Astrocyte of the cerebellum (primary cell): ENCODE measurements at places on chromosomes 7 and 10.

DNA sequence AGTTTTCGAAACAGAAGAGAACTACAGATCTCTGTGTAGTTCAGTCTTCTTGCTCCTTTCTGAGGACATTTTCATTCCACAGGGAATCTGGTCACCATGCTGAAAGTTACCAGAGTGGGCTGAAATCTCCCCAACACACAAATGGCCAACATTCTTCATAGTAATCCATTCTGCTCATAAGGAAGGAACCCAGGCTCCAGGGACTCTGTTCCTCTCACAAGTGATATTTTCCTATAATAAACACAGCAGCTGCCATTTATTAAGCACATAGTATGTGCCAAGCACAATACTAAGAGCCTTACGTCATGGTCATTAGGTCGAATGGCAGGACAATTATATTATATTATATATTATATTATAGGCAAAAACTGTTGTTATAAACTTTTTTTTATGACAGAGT lies 109.8 kb downstream of the RAB11FIP2 start:
- DNase-seq = no peak

DNA sequence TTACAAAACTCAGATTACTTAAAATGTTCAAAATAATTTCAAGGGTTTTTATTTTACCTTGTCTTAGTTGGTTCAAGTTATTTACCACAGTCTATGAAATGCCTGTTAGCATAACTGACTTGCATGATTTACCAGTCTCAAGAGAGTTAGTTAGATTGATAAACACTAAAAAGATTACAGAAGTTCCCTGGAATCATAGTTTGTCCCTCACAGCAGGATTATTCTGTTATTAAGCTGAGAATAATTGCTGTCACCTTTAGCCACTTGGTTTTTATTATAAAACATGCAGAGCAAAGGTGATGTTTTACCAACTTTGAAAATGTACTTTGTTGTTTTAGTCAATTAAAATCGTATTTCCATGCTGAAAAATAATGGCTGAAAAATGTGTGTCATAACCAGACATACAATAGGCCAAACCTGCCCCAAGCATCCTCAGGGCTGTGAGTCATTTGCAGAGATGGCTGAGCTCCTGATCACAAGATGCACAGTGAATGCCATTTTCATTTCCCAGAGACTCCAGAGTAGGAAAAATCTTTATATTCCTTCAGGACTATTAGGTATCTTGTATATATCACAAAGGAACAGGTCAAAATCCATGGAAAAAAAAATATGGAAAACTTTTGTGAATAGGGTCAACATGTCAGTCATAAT lies 87.8 kb upstream of the DKK1 start:
- DNase-seq = peak; percentile 38

- DNase-seq = no peak
Observed at GRCh38 chr10:114974625-114975024, 36.6 kb downstream of the TRUB1 start.

- DNase-seq = no peak
Observed at GRCh38 chr7:115689941-115690340, 340.6 kb downstream of the TFEC start.

GRCh38 chr7:30281791-30282190 lies 2.6 kb upstream of the ZNRF2 start:
- no peak for DNase-seq

DNA sequence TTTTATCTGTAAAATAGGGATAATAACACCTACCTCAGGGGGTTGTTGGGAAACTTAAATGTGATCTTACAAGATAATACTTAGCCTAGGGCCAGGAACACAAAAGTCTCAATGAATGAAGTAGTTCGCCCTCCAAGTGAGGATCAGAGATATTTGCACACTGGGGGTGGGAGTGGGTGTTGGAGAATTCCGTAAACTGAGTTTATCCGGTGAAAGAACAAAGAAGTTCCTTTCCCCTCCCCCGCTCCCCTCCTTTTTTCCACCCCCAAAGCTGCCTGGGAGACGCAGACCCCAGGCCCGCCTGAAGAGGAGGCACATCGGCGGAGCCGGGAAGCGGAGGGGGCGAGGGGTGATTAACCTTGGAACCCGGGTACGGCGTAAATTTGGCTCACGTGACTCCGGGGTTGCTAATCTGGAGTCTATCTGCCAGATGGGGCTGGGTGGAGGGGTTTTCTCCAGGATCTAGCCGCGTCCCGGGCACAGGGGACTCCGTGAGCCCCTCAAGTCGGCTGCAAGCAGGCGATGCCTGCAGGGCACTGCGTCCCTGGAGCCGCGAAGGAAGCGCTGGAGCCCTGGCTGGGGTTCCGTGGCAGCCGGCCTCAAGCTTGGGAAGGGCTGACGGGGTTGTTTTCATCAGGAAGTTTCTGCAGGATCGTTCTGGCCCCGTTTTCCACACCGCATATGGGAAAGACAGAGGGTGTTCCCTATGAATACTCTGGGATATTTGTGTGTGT lies 1.4 kb upstream of the PODXL start:
- no peak for DNase-seq

DNA sequence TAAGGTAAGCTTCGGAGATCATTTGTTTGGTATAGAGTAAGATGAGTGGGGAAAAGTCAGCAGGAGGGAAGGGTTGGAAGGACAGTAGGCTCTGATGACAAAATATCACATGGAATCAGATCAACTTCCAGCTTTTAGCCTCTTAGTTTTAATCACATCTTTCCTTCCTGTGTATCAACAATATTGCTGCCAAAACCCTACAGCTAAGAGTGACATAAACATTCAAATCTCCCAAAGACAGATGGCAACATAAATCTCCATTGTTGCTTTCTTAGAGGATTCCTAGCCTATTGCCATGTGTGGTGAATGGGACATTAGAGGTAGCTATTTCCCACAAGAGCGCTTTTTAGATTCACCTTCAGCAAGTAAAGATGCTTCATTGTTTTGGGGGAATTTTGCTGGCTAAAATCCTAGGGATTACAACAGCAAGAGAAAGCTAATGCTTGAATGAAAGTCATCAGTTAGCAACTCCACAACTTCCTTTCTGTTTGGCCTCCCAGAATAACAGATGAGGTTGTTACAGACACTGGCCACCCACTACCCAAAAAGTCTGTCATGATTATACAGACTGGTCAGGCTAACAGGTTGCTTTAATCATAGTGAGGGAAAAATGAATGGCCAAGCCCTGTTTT lies 35.2 kb upstream of the FZD1 start:
- DNase-seq = no peak

- DNase-seq = no peak
Observed at GRCh38 chr10:96840841-96841518, 8.9 kb downstream of the LCOR start.

GRCh38 chr7:109751241-109751640 lies 1181.6 kb downstream of the DNAJB9 start:
- no peak for DNase-seq

DNA sequence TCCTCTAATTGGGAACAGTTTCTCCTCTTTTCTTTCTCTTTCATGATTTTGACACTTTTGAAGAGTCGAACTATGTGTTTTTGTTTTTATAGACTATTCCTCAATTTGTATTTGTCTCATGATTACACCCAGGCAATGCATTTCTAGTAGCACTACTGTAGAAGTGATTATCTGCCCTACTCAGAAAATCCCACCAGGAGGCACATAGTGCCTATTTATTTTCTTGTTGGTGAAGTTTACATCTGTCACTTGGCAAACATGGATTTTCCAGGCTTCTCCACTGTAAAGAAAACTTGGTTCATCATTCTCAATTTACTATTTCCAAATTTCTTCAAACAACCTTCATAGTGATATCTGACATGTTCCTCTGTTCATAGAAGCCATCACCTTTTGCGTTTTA lies 893.9 kb downstream of the CCSER2 start:
- DNase-seq = no peak

DNA sequence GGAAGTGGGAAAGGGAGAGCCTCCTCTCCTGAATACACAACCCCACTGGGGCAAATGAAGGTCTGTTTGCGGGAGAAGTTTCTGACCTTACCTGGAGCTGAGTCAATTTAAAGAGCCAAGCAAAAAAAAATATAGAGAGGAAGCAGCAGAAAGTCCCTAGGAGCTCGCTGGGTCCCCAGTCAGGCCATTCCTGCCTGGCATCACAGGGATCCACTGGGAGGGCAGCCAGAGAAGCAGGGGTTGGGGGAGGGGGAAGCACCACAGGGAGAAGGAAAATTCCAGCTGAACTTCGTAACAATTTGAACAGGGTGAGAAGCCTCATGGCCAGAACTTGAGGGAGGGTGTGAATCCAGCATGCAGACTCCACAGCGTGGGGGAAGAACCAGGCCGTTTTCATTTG lies 298.7 kb downstream of the LRRTM3 start:
- DNase-seq = no peak

DNA sequence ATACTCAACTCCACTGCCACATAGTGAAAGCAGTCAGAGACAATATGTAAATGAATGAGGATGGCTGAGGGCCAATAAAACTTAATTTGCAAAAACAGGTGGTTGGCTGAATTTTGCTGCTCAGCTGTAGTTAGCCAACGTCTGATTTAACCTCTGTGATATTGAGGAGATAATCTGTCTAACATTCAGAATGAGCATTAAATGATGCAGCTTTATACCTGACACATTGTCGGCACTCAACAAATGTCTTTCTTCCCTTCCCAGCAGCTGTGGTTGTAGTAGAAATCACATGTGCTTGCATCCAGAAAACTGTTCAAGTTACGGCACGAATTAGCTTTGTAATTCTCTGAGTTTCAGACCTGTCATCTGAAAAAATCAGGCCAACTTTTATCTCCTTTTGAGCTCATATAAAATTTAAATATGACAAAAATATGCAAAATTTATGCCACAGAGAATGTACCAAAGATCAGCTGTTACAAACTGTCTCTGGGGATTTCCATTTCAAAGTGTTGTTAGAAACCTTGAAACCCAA lies 1239.7 kb downstream of the GATA3 start:
- DNase-seq = no peak

DNA sequence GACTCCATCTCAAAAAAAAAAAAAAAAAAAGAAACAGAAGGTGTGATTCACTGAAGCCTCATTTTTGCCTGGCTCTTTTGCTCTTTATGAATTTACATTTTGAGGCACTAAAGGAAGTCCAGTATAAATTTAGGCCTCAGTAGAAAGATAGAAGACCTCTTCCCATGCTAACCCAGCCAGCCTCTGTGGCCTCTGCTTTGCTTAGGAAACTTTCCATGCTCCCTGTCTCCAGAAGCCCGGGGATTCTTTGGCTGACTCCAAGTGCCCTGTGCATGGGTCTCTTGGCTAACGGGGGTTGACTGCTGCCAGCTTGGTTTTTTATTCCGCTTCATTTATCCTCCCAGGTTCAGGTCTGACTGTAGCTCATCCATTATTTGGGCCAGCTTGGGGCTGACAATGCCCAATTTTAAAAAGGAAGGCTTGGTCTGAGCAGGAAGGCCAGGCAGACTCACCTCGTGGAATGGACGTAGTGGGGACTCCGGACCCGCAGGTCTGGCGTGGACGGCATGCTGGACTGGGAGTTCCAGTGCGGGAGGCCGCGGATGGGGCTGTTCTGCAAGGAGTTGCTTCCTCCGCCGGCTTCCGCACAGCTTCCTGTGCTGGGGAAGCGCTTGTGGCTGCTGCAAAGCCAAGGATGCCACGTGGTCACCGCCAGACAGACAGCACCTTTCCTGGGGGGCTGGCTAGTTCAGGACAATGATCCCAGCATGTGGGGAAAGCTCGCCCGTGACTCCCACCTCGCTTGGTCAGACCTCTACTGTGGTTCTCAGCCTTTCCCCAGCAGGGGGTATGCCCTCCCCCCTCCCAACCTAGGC lies 72.3 kb downstream of the PRPF18 start:
- no peak for DNase-seq

GRCh38 chr7:157472311-157473050 lies 135.7 kb downstream of the DNAJB6 start:
- no peak for DNase-seq

- no peak for DNase-seq
Observed at GRCh38 chr10:30354669-30355068, 5.6 kb upstream of the MTPAP start.

DNA sequence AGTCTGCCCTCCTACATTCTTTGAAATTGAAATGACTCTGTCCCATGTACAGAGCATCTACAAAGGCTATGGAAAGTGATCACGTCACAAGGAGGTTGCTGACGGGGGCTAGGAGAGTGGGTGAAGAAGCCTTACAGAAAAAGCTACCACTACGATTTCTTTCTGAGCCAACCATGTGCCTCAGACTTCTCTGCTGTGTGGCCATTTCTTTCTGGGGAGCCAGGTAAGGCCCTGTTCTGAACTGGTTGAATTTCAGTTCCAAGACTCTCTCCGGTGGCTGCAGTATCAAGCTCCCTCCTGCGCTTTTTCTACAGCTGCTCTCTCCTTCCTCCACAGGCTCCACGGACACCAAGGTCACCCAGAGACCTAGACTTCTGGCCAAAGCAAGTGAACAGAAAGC lies 112.5 kb upstream of the PRSS1 start:
- DNase-seq = no peak

- DNase-seq = no peak
Observed at GRCh38 chr7:100546926-100547800, 8.2 kb downstream of the AGFG2 start.

DNA sequence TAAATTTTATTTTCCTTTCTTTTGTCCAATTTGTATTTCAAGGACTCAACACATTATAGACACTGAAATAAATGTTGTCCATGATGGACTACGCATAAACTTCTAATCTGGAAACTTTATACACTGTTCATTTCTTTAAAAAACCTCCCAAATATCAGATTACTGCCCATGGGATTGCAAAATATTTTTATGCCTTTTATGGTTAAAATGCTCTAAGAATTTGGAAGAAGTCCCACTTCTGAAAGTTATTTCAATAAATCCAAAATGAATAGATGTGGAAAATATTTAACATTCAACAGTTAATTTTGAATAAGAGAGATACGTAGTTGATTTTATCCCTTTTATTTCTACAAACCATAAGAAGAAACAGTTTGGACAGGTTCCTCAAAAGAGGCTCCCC lies 46.1 kb downstream of the CABCOCO1 start:
- DNase-seq = peak; percentile 3
